Left kidney (tissue), 8 donors: ENCODE measurements at places on chromosomes 2 and 18. TPM values are rescaled to one million over a fixed set of nuclear protein-coding genes. Genes with fewer than 3 reads are reported as not detected.

DNA sequence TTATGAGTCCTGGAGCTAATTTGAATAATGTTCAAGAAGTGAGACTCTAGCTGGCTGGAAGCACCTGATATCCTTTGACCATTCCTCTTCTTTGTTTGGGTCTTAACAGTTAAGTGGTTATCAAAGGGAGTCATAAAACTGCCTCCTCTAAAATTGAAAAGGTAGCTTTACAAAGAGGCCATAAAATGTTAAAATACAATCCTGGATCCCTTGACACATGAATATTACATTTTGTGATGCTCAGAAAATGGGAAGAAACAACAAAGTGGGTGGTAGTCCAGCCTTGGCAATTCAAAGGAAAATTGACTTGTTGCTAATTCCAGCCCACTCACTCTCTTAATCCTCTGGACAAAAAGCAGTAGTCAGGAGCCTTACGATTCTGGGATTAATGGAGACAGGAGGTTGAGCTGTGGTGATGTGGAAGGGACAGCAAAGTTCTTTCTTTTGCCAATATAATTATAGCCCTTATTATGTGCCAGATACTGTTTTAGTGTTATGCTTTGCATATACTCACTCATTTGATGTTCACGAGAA is 339.2 kb downstream of the PDE11A start:
- DNase-seq: no peak

DNA sequence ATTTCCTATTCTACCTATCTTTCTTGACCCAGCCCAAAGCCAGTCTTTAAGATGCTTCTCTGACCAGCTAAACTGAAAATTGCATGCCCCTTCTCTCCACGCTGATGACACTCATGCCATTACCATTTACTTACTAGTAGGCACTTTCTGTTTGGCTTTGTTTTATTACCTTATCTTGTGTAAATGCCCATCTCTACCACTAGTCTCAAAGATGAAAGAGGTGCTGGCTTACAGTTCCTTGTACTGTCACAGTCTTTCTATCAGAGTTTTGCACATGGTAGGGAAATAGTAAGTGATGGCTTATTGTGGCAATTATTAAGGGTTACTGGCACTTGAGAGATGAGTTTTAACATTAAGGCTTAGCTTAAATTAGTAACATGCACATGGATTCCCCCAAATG is 352.1 kb downstream of the RBM43 start:
- DNase-seq: no peak

DNA sequence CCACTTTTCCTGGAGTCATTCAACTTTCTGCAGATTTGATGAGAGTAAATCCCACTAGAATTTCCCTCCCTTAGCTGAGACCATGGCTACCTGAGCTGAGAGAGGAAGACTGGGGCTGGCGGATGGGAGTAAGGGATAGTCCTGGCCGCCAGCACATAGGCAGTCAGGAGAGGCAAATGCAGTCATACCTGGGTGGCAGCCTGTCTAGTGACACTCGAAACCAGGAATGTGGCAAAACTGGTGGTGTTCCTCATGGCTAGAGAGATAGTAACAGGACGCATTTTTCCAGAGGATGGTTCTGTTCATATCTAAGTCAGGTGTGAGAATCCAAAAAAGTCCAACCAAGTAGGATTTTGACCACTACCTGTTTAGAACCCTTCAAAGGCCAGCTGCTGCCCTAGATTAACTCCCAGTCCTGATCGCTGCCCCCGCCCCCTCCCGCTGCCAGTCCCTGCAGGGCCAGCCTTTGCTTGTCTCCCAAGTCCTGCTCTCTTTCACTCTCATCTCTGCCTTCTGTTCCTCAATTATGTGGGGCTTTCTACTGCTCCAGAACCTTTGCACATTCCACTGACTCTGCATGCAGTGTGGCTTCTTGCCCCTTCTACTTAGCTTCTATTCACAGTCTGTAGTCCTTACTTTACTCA is 17.4 kb upstream of the SCG2 start:
- DNase-seq: no peak

- DNase-seq: no peak
Observed at GRCh38 chr2:199441759-199442158, 16.0 kb downstream of the SATB2 start.

DNA sequence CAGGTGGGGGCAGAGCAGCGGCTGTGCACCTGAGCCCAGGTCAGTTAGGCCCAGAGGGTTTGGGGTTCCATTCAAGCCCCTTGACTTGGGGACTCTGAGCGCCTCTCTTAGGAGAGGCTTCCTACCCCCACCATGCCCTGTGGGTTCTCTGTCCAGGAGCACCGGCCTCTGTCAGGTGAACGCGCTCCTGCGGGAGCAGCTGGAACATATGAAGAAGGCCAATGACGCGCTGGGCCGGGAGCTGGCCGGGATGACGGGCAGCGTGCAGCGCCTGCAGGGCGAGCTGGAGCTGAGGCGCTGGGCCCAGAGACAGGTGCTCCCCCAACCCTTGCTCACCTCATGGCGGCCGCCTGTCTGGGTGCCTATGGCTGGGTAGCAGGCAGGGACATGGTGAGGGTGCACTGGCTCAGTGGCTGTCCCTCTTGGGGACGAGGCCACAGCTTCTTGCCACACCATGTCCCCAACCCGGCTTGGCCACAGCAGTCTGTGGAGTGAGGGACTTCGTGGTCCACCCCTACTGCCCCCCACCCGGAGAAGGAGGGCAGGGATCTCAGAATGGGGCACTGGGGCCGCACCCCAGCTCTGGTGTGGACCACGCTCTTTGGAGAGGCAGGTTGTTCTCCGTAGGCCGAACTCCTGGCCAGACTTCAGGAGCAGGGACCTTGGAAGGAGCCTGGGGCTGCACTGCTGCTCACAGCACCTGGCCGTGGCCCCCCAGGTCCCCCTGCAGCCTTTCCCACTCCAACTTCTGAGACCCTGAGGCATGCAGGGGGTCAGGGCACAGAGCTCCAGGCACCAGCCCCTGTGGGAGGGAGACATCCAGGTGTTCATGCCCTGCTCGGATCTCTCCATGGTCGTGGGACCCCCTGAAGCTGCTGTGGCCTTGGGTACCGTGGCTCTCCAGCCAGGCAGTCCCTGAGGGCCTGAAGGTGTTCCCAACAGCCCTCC is 19.7 kb downstream of the CROCC2 start:
- DNase-seq: no peak

DNA sequence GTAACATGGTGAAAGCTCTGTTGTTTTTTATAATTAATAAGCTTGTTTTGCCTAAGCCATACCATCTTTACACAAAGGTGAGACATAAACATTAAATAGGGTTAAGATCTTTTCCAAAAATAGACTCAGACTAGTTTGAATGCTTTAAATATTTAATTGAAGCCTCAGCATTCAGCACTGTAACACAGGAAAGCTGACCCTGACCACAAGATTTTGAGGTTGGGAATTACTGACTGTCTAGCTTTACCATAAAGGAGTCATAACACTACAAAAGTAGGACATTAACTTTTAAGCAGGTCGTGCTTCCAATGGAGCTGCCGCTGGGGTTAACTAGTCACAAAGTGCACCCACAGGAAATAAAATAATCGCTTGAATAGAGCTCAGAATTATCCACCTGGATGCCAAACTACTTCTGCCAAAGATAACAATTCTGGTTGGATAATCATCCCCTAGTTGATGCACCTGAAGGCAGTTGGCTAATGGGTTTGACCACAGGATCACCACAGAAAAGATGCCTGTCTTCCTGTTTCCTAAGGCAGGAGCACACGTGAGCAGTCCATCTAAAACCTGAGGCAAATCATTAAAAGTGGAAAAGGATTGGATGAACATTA is 106.2 kb downstream of the COBLL1 start:
- no peak for DNase-seq

- no peak for DNase-seq
Observed at GRCh38 chr2:150036622-150037021, 449.0 kb upstream of the MMADHC start.

DNA sequence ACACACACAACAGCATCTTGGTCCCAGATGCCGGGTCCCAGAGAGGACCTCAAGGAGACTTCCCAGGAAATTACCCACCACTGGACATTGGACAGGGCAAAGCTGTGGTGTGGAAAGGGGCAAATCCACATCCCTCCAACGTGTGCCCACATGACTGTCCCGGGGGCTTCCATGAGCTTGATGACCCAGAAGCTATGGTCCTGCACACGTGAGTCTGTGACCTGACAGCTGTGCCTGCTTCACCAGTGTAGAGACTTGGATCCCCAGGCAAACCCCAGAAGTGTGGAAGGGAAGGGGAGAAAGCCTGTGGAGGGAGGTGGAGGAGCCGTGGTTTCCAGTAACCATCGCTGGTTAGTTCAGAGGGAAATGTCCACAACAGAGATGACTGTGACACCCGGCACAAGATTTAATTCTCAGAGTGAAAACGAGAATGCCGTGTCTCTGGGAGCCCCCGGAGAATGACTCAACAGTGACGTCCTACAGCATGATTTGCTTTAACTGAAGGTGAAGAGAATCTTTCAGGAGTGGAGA is 19.1 kb upstream of the GPR55 start:
- no peak for DNase-seq

DNA sequence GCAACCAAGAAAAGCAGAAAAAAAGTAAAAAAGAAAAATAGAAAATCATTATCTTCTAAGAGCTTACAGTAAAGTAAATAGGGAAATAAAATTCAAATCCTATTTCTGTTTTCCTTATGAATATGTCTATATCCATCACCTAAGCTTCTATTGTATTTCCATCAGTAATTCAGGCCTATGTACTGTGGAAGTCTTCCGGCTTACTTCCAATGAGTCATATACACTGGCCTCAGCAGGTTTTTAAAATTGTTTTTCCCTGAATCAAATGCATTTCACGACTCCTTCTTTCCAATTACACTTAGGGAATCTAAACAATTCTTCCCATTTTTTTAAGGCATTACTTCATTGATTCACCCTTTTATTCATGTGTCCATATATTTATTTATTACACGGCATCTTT is 164.7 kb downstream of the CCDC102B start:
- DNase-seq: no peak

GRCh38 chr2:182914852-182915251 is 48.4 kb upstream of the FRZB start:
- no peak for DNase-seq

GRCh38 chr2:238595750-238596570 is 169.2 kb downstream of the ASB1 start:
- no peak for DNase-seq

DNA sequence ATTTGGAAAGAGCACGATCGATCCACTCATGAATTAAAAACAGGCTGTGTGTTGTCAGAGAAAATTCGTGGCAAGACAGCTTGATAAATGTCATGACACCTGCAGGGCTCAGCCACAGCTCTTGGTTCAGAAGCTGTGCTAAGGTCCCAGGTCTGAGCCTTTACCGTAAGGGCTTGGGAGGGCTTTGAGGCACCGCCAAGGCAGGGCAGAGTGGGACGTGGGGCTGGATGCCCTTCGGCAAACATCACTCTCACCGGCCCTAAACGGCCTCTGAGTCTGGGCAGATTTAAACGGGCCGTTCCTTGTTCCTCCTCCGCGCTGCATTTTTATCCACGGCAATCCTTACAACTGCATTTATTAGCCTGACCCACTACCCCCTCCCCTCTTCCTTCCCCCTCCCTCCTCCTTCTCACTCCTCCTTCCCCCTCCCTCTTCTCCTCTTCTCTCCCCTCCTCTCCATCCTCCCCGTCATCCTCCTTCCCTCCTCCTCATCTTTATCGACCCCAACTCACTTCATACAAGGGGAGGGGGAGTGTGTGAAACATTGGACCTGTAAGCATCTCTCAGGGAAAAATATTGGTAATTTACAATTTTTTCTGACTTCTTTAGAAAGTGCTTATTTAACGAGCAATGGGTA is 33.9 kb downstream of the MBP start:
- DNase-seq: no peak

DNA sequence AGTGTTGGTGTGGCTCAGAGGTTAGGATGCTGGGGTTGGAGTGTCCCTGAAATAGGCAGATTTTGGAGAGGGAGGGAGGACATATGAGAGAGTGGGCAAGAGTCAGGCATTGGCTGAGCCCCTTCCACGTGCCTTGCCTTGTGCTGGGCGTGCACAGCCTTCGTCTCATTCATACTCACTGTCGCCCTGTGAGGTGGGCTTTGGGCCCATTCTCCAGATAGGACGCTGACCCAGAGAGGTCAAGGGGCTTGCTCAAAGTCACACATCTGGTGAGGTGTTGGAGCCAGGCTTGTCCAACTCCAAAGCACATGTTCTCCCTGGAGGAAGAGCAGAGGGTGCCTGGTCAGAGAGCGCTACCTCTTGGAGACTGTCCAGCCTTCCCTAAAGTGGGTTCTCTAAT is 166.8 kb downstream of the DYSF start:
- no peak for DNase-seq

DNA sequence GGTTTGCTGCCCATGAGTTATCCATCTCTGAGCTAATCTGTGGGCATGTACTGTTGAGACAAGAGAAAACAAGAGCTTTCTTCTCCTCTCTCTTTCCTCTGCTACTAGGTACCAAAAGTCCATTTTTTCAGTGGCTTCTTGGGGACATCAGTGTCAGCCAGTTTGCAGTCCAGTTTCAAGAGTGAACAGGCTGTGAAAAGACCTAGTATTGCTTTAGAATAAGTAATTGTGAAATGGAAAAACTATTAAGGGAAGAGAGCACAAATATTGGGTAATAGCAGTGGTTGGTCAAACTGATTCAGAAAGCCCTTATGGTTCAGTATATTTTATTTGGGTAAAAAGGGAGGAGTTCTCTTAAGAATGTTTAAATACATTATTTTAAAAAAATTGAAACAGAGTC is 33.0 kb upstream of the MEP1B start:
- no peak for DNase-seq

DNA sequence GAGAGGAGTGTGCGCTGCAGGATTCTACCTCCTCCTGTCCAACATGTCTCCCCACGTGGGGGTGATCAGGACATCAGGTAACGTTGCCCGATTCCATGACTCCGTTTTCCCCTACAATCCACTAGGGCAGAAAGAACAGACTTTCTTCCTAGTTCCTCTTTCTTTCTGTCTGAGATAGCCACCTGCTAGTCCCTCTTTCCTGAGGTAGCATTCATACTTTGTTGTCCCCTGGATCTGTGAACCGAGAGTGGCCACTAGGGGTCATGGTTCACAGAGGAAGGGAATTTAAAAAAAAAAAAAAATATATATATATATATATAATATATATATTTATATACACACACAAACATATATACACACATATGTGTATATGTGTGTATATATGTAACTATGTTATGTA is 210.0 kb upstream of the ZNF521 start:
- DNase-seq: no peak

Gene LYPD6
- 18.8 TPM for polyA plus RNA-seq

Gene MYOM1
- 8.3 TPM for polyA plus RNA-seq

Gene ZNG1B
- polyA plus RNA-seq: 65.8 TPM

Gene GTF2A1L
- 0.25 TPM for polyA plus RNA-seq

Gene ALPP
- not detected for polyA plus RNA-seq

Gene MROH2A
- 0.28 TPM for polyA plus RNA-seq

Gene CPO
- polyA plus RNA-seq: 1.7 TPM
